Bronchial epithelial cell (primary cell): ENCODE measurements at places on chromosomes 11 and 22. TPM values are rescaled to one million over a fixed set of nuclear protein-coding genes. Genes with fewer than 3 reads are reported as not detected.

Gene OR8G1
- not detected in 2 replicates for total RNA-seq

Gene FLRT1
- total RNA-seq = 0.26 and 1.5 TPM in 2 replicates

- no peak for DNase-seq
Observed at GRCh38 chr11:69863544-69864200, 44.5 kb upstream of the FGF3 start.

DNA sequence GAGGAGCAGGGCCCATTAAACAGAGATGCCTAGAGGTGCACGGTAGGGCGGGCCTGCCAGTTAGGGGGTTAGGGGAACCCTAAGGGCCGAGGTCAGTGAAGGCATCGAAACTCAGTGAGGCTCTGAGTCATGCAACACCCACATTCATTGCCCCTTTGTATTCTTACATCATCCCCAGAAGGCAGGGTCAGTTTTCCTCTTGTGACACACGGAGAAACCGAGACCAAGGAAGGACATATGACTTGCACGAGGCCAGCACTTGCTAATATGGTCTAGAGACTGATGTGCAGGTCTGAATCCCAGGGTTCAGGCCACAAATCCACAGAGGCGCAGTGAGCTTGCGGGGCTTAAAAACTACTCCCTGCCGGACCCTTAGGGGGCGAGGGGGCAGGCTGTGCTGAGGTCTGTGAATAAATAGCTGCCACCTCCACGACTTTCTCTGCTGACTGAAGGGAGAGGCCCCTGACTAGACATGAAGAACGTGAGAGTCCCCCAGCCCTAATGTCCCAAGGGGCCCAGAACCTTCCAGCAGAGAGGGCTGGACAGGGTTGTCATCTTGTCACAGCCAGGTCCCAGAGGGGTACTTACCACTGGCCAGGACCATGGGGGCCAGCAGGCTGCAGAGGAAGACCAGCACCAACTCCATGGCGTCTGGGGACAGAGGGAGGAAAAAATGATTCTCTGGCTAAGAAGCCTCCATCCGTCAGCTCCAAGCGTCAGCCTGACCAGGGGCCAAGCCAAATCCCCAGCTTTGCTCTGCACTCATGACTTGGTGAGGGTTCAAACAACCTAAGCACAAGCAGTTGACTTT lies 17.8 kb upstream of the FXYD2 start:
- DNase-seq = no peak

Gene UBE4A
- total RNA-seq = 16.1 and 21.9 TPM in 2 replicates

Gene PGGHG
- total RNA-seq = 1.7 and 3.2 TPM in 2 replicates

Gene DAGLA
- under 0.01 and 0.13 TPM in 2 replicates for total RNA-seq

DNA sequence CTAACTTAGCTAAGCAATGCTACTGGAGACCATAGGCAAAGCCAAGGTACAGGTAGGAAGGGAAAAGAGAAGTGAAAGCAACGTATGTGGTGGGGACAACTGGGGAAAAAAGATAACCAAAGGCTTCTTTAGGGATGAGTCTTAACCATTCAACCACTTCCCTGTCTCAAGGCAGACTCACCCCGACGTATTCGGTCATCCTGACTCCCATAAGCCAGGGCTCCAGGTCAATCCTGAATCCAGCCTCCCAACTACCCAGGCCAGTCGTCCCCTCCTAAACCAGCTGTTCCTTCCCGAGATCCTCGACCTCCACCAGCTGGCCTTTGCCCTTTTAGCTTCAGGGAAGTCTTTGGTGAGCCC lies 330 bp downstream of the ACP2 start:
- DNase-seq = no peak

GRCh38 chr11:2381494-2382128 lies 4.5 kb downstream of the CD81 start:
- DNase-seq = no peak

- no peak for DNase-seq
Observed at GRCh38 chr11:17597770-17598169, 50.7 kb downstream of the OTOG start.

GRCh38 chr22:44369916-44370801 lies 57.4 kb upstream of the SHISAL1 start:
- DNase-seq = no peak

- no peak for DNase-seq
Observed at GRCh38 chr11:112281726-112282125, 21.1 kb upstream of the PLET1 start.

DNA sequence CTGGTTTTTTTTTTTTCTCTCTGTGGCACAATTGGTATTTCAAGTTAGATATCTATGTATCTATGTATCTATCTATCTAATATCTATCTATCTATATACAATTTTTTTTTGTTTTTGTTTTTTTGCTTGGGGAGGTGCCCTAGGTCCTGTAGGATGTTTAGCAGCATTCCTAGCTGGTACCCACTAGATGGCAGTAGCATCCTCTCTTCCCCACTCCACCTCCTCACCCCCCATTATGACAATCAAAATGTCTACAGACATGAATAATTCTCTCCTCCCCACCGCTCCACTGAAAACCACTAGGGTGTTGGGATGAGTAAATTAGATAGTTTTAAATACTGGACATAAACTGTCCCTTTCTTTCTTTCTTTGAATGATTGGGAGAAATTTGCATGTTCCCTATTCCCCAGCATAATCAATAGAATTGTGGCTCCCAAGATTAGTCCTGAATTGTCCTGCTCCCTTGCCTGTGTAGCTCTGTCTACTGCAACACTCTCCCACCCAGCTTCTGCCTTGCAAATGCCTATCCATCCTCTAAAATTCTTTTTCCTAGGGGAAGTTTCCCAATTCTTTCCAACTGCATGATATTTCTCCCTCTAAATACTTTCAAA lies 1152.4 kb downstream of the LRRC4C start:
- DNase-seq = peak; percentile 62

Gene ZC3H12C
- 3.3 and 5.3 TPM in 2 replicates for total RNA-seq

GRCh38 chr11:130761560-130762220 lies 154.6 kb downstream of the SNX19 start:
- DNase-seq = no peak

- no peak for DNase-seq
Observed at GRCh38 chr11:71309611-71310010, 57.2 kb upstream of the SHANK2 start.
